ENCODE measurements at places on chromosomes 12 and 14. TPM values are rescaled to one million over a fixed set of nuclear protein-coding genes. Genes with fewer than 3 reads are reported as not detected.

GRCh38 chr12:12032260-12032791, 38.4 kb upstream of the BCL2L14 start:
- DNase-seq: peak; percentile 41

DNA sequence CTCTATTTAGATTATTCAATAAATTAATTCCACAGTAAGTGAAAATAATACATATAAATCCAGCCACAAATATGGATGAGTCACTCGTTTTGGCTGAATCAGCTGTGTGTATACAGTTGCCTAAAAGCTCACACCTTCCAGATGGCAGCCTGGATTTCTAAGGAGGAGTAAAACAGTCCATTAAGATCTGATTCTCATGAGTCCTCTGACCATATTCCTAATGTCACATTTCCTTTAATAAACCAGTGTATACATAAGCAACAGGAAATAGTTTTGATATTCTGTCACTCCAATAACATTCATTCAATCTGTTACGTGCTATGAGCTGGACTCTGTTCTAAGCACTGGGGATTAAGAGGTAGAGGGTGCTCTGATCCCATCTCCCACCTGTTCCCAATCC, 21.8 kb downstream of the MDM1 start:
- no peak for DNase-seq

- no peak for DNase-seq
Observed at GRCh38 chr12:89236237-89236636, 116.1 kb downstream of the DUSP6 start.

GRCh38 chr12:1348606-1349005, 245.8 kb downstream of the FBXL14 start:
- no peak for DNase-seq

DNA sequence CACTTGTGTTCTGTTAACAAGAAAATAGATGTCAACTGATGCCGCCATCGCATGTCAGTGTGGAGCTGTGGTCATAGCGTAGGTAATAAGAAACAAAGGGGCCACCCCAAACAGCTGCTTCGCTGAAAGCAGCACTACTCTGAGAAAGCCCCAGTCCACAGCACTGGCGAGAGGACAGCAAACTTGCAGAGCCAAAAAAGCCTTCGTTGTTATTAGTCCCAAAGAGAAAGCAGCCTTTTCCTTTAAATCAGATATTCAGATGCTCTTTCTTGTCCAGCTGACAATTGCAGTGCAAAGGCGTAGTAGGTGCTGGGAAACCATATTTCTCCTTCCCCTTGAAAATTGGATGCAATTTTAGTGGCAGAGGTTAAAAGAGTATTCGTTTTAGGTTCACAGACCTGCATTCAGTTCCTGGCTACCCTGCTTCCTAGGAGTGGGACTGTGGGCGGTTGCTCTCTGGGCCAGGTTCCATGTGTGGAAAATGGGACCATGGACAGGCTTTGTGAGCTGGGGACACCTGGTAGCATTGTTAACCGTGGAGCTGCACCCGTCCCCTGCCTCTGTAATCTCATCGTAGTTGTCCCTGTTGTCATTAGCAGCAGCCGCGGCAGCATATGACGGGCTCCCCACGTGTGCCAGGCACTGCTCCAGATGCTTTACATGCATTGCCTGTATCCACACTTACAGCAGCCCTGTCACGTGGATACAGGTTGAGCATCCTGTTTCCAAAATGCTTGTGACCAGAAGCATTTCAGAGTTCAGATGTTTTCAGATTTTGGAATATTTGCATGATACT, 54.2 kb downstream of the ELK3 start:
- no peak for DNase-seq

The ALG10 gene
- polyA plus RNA-seq: 11.5 TPM

- DNase-seq: no peak
Observed at GRCh38 chr14:89330236-89331002, 86.6 kb downstream of the FOXN3 start.

The FGF23 gene
- 0.35 TPM for polyA plus RNA-seq

DNA sequence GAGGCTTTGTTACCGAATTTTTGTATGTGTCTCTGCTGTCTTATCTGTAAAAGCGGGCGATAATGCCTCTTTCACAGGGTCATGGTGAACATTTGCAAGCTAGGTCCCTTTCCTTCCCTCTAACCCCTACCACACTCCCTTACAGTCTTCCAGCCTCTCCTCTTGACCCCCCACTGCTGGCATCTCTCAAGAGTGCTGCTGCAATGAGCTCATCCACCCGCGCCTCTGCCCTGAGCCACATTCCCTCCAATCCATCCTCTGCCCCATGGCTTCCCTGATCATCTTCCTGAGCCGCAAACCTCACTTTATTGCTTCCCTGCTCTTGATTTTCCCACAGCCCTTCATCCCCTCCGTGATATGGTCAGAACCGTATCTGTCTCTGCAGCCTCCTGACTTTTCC, 343.6 kb downstream of the BCL11B start:
- DNase-seq: no peak

GRCh38 chr12:84502180-84502860, 410.3 kb downstream of the SLC6A15 start:
- DNase-seq: no peak

The KRT71 gene
- not detected for polyA plus RNA-seq
